Lower leg skin (tissue), 4 donors: ENCODE measurements at places on chromosomes 12 and 14.
A peak's percentile ranks its signal among the peaks of the same experiment; 100 is the strongest.

- no peak for DNase-seq
These were observed 45.7 kb upstream of the PRMT8 start for GRCh38 chr12:3445119-3445978.

DNA sequence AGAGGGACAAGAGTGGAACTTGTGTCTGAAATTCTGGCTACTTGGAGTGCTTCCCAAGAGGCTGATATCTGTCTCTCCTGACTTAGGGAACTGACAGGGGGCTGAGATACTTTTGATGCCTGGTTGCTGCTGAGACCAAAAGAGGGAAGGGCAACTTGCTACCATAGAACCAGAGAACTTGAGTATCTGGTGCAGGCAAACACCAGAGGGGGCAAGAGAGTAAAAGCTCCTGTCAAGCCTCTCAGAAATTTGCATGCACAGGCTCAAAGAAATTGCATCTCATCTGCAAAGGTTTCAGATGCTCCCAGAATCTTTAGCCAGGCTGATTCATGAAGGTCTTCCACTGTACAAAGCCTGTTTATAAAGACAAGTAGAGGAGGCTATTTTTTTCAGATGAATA is 391.3 kb upstream of the FOXG1 start:
- DNase-seq = no peak

GRCh38 chr12:130686511-130686991 is 29.5 kb downstream of the RIMBP2 start:
- no peak for DNase-seq

DNA sequence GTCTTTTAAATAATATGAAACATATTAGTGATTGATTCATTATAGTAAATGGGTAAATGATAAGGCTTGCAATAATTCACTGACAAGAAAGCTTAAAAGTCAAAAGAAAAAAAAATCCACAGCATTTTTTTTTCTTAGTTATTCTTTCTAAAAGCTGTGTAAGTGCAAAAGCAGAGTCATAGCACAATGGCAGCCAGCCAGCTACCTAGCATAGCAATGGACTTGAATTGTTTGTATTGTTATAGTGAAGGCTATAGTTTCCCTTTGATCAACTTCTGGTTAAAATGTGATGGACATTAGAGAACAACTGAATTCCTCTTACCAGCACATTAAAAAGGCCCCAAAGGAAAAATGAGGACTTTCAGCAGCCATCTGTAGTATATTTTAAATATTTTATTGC is 232.1 kb downstream of the NAV3 start:
- no peak for DNase-seq

GRCh38 chr12:28536088-28536487 is 345.8 kb downstream of the CCDC91 start:
- no peak for DNase-seq

- DNase-seq = no peak
These were observed 52.8 kb downstream of the FRMD6 start for GRCh38 chr14:51704545-51704944.

- peak; percentile 48 for DNase-seq
These were observed 290.9 kb downstream of the BTG1 start for GRCh38 chr12:91854725-91855124.

- no peak for DNase-seq
These were observed 47.3 kb downstream of the SYNE3 start for GRCh38 chr14:95469134-95469481.

- no peak for DNase-seq
These were observed 6.0 kb downstream of the NACA start for GRCh38 chr12:56719056-56719455.

GRCh38 chr12:92488735-92489134 is 214.1 kb upstream of the PLEKHG7 start:
- no peak for DNase-seq

DNA sequence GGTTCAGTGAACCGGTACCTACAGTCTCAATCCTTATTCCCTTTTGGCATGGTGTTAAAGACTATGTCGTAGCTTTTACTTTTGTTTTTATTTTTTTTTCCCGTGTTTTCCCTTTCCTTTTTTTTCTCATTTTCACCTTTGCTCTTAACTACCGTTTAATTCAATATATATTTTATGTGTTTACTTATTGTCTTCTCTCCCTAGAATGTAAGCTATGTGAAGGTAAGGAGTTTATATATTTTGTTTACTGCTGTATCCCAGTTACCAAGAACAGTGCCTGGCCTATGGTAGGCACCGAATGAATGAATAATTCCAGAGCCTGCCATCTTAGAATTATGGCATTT is 261 bp upstream of the MLH3 start:
- no peak for DNase-seq

DNA sequence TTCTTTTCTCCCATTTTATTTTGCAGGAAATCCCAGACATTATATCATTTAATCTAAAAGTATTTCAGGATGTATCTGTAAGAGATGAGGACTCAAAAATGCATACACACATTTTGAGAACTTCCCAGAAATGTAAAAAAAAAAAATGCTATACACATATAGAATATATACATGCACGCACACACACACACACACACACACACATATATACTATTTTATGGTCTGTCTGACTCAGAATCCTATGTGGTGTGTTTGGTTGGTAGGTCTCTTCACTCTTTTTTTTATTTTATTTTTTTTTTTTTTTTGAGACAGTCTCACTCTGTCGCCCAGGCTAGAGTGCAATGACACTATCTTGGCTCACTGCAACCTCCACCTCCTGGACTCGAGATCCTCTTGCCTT is 65.5 kb downstream of the FBXO34 start:
- no peak for DNase-seq

GRCh38 chr12:29547151-29547632 is 49.7 kb upstream of the OVCH1 start:
- no peak for DNase-seq

GRCh38 chr14:65198346-65198745 is 96.0 kb upstream of the MAX start:
- no peak for DNase-seq

DNA sequence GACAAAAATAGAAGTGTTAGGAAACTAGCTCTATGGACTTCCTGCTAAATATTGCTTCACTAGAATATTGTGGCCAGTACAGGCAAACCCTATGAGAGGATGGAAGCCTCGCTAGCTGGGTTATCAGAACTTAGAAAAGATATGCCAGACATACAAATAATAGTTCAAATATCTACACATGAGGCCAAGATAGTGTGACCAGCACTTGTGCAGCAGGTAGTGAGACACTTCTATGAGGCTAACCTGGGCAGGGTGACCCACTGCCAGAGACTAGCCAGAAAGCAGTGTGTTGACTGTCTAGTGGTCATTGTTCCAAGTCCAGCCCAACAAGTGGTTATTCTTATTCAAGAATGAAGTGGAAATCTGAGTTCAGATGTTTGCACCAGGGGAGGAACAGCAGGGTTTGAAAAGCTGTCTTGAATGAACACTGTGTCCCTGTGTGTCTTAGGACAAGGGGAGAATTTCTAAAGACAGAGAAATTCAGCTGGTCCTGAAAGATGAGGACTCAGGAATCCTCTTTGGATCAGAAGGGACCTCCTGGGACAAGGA is 16.3 kb downstream of the TSPAN8 start:
- DNase-seq = peak; percentile 29

DNA sequence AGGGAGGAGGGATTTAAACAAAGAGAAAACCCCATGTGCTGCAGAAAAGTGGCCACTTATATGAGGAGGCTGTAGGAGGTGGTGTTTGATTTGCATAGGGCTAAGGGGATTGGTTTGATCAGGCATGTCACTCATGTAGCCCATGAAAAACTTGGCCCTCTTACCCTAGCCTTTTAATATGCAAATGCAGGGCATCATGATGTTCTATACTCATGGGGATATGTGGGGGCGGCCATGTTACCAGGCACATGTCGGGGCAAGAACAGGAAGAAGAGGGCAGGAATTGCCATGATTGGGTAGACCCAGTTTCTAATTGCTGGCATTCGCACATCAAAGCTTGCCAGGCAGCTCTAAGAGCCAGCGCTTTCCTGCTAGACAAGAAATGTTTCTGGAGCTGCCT is 28.8 kb downstream of the KLRK1 start:
- DNase-seq = no peak

- no peak for DNase-seq
These were observed 271 bp upstream of the PSEN1 start for GRCh38 chr14:73136085-73136386.

DNA sequence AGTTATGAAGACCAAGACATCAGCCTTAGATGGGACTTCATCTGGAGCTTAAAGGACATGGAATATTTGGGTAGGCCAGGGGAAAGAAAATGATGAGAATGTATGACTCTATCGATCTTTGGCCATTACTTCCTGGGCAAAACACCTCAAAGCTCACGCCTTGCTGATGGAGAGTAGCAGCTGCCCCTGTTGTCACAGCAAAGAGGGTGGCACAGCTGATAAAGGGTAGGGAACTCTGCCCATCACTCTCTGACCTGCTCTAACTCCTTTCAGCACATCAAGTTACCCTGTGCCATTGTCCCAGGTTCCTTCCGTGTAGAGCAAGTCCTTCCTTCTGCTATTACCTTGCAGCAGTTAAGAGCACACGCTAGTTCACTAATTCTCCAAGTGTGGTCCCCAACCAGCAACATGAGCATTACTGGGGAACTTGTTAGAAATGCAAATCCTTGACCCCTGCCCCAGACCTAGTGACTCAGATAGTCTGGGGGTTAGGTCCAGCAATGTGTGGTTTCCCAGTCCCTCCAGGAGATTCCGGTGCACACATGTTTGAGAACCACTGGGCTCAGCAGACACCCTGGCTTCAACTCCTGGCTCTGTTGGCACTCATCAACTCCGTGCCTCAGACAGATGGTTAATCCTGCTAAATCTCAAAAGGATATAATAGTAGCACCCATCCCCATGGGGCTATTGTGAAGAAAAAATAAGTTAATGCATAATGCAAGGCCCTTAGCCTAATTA is 93.7 kb upstream of the EEA1 start:
- DNase-seq = no peak

GRCh38 chr12:128810182-128811127 is 13.3 kb downstream of the SLC15A4 start:
- peak; percentile 61 for DNase-seq

- DNase-seq = no peak
These were observed 1.1 kb downstream of the TTC8 start for GRCh38 chr14:88825503-88825902.

- no peak for DNase-seq
These were observed 49.5 kb downstream of the DCAF4 start for GRCh38 chr14:72975770-72976169.

- DNase-seq = no peak
These were observed 47.3 kb upstream of the GTF2A1 start for GRCh38 chr14:81268016-81268416.

DNA sequence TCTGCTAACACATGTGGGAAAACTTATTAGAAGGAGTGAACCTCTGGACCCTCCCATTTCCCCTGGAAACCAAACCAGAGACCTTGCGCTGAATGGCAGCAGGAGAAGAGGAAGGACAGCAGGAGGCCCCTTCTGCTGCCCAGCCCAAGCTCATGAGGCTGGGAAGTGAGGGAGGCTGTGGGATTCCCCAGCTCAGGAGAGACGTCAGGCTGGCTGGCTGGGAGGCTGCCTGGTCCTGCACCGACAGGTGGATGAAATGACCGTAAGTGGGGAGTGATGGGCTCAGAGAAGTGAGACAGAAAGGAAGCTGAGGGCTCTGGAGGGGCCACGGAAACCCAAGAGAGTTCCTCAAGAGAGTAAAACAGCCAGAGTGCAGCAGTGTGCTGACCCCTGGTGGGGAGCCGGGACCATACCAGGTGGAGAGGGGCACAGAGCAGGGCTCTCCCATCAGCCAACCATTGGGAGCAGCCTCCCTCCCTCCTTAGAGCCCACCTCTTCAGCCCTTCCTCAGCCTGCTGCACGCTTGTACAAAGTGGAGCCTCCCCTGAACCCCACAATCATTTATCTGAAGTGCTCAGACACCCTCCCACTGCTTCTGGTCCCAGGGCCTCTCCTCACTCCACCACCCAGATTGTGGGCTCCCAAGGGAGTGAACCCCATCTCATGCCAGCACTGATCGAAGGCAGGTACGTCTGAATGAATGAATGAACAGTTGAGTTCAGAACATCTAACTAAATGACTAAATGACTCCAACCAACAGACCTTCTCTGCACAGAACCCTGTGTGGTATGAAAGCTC is 14.0 kb downstream of the TAMALIN start:
- DNase-seq = no peak

DNA sequence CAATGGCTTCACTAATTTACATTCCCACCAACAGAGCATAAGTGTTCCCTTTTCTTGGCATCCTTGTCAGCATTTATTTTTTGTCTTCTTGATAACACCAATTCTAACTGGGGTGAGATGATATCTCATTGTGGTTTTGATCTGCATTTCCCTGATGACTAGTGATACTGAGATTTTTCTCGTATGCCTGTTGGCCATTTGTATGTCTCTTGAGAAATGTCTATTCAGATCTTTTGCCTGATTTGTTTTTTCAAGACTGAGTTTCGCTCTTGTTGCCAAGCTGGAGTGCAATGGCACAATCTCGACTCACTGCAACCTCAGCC is 4.7 kb upstream of the PLD4 start:
- DNase-seq = no peak

GRCh38 chr14:50389668-50390441 is 6.8 kb downstream of the CDKL1 start:
- peak; percentile 21 for DNase-seq

GRCh38 chr14:77991128-77991772 is 178.9 kb upstream of the NRXN3 start:
- DNase-seq = no peak

DNA sequence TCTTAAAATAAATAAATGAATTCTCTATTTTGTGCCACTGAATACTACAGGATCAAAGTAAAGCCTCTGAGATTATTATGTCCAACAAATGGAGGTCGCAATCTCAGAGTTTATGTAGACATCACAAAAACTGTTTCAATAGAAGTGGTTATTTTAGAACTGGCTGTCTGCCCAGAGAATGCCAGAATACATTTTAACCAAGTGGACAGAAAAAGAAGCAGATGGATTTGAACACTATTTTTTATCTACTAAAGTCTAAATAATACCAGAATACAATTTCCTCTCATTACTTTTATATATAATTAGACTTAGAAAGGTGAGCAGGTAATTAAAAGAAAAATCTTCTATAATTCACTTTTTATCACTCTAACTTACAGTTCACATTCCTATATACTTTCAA is 118.3 kb downstream of the MED13L start:
- no peak for DNase-seq

DNA sequence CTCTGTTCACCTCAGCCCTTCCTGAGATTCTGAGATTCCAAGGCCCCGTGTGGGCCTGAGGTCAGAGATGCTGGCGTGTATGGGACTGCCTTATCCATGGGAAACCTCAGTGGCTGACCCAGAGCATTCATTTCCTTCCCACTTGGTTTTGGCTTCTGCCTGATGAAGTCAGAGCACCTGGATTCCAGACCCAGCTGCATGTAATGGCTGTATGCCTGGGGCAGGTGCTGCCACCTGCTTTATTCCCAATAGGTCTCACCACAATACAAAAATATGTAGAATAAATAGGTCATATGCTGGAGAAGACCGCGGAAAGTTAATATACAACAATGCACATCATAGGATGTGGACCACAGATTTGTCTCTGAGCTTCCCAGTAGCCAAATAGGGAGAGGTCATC is 25.6 kb downstream of the FIGNL2 start:
- DNase-seq = no peak
